Nephron progenitor cell (in vitro differentiated cells): ENCODE measurements at places on chromosomes 12 and 14.

DNA sequence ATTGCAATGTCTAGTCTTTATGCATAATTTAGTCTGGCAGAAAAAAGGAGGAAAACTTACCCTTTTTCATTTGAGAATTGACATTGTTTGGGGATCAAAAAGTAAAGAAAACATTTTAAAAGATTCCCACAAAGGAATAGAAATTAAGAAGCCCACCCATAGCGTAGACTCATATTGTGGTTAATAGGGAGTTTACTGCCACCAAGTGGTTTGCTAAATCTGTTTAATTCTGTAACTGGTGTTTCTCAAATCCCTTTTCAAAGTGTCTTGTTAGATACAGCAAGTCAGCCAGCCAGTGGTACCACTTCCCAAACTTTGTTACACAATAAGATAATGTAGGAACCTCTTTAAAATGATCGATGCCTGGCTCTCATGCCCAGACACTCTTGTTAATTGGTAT, 180.3 kb downstream of the IPO8 start:
- DNase-seq: no peak

DNA sequence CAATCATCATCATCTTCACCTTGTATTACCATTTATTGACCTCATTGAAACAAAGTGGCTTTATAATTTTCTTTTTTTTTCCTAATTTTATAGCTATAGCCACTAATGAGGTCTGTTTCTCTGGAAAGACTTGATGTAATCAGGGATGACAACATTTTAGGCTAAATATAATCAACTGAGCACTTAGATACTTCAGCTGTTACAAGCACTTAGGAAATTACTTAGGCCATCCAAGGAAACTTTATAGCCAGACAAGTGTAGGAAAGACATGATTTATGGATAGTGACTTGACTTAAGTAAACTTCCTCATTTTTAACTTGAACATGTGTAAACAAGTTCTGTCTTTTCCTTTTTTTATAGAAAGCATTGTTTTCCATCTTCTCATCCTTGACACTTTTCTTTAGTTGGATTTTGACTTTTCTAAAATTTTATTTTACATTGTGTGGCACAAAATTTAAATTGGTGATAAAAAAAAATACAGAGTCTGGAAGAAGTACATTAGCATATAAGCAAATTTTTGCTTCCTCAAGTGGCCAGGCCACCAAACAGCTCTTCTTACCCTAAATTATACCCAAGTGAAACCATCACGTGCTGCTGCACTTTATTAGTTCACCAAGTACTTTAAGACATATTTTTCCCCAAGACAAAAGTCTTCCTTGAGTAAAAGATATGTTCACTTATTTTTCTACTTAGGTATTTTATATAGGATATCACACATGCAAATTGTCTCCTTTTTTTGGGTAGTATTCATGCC, 15.1 kb downstream of the CPNE8 start:
- no peak for DNase-seq

DNA sequence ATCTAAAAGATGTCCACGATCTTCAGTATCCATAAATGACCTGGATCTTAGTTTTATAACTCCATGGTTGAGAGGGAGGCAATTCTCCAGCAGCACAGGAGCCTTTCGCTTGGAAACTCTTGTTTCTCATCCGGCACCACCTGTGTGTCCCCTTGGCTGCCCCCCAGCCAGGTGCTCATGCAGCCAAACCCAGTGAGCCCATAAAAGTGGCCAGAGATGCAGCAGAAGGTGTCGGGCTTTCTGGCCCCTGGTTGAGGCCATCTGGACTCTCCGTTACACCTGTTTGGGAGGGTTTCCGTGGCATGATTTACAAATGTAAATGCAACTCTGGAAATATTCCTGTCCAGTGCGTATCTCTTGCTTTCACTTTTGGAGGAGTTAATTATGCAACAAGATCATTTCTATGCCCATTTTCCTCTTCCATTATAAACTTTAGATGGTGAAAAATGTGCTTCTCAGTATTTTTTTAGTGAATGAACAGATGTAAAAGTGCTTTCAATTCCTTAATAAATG, 291.1 kb downstream of the DIO2 start:
- DNase-seq: no peak

- no peak for DNase-seq
Observed at GRCh38 chr12:40336573-40337199, 111.9 kb downstream of the LRRK2 start.

GRCh38 chr14:85400678-85401077, 129.3 kb upstream of the FLRT2 start:
- DNase-seq: no peak

DNA sequence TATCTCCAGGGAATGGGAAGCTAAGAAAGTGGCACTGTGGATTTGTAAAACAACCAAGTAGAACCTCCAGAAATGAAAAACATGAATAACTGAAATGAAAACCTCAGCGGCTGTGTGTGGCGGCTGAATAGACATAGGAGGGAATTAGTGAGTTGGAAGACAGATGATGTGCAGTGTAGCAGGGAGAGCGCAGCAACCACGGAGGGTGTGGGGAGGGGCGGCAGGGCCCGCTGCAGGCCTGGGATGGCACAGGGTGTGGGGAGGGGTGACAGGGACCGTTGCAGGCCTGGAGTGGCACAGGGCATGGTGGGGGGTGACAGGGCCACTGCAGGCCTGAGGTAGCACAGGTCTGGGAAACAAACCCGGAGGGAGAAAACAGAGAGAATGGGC, 51.1 kb downstream of the BEGAIN start:
- peak; percentile 3 for DNase-seq

DNA sequence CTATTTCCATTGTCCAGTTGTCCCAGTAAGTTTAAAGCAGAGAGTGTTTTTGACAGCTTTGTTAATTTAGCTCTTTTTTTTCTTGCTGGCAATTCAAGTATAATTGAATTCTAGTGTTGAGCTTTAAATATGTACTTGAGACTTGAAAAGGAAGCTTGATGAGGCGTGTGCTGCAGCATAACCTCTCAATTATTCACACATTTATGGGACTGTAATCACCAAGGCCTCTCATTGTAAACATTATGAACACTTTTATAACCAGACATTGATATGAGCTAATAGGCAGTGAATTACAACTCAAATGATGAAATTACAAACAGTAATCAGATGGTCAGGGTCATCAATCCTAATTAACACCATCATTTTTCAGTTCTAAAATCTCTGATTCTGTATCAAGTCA, 378.0 kb upstream of the DDHD1 start:
- no peak for DNase-seq

DNA sequence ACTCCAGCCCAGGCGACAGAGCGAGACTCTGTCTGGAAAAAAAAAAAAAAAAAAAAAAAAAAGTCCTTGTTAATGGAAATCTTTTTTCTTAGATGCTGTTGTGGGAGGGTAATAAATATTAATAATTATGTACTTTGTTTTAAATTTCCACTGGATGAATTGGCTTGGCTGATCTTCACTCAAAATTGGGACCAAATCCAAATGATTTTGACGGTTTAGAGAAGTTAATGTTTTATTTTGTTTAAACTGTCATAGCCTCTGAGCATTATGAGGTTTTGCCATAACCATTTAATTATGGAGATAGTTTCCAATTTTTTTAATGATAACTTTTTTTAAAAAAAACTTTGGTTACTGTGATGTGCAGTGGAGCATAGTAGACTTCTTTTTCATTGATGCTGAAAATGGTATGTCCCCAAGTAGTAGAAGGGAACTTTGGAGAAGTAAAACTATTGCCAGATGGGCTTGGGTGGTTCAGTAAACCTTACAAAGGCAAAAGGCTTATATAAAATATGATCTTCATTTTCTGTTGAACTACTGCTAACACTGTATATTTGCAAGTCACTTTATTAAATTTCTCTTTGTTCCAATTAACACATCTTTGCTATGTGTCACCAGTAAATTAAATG, 3.9 kb upstream of the PMCH start:
- no peak for DNase-seq

DNA sequence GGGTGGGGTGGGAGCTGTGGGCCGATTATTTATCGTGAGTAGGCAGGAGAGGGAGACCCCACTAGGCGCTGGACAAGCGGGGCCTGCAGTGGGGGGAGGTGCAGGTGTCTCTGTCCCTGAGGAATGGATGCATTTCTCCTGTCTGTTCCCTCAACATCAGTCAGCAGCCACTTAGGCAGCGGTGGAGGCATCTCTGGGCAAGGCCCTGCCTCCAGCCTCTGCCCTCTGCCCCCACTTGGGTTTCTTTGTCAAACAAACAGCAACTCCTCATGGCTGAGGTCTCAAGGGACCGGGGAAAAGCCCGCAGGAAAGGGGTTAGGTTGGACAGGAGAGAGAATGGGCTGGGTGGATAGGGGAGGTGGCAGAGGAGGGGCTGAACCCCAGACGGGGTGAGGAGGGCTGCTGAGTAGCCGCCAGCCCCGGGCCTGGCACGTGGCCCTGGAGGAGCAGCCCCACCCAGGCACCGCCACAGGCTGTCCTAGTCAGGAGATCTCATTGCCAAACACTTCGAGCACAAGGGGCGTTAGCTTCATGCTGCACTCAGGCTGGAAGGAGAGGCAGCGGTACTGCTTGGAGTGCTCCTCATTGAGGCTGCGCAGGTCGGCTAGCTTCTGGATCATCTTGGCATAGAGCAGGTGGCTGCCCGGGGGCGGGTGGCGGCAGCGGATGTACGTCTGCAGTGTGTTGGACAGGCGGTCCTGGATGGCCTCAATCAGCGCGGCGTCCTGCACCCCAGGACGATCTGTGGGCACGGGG, 24.7 kb upstream of the HDAC7 start:
- no peak for DNase-seq

DNA sequence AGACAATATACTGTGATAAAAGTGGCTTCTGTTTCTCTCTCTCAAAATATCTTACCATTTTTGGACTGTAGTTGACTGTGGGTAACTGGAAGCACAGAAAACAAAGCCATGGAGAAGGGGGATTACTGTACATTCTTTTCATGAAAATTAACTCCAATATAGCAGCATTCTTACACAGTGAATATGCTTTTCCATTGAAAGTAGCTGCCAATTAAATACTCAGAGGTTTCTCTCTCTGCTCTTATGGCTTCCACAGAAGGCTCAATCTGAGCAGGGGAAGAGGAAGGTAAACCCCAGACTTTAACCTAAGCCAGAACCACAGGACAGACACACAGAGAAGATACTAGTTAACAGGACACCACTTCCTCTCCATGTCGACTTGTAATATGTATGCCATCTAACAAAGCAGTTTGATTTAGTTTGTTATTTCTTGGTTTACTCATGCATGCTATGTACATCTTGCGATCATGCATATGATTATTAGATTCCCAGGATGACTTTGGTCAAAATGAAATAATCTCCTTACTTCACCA, 150.2 kb downstream of the SSPN start:
- no peak for DNase-seq

DNA sequence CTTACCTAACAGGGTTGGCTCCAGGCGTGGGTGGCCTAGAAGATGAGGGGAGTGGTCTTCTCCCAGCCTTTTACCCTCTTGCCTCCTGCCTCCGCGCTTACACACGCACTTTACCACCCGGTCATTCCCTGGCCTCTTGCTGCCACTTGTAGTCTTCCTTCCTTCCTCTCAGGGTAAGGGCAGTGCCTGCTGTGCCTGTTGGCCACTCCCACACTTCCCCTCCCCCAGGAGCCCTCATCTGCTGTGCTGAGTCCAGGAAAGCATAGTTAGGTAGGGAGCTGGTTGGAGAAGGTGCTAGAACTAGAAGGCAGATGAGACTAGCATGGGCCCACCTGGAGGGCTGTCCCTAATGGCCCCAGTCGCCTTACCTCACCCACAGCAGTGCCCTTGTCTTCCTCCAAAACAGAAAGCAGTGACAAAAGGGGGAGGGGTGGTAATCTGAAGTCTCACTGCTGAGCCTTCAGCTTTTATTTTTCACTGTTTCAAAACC, 54.3 kb upstream of the SRSF5 start:
- DNase-seq: peak; percentile 43

GRCh38 chr12:68815928-68816800, 8.2 kb downstream of the MDM2 start:
- DNase-seq: no peak
